Type B pancreatic cell (in vitro differentiated cells): ENCODE measurements at places on chromosomes 13 and 19. TPM values are rescaled to one million over a fixed set of nuclear protein-coding genes. Genes with fewer than 3 reads are reported as not detected.

Gene ACTL9
- total RNA-seq = not detected in 2 replicates

Gene SERPINE3
- total RNA-seq = 0.12 and 0.36 TPM in 2 replicates

Gene MEIS3
- total RNA-seq = 29.2 and 43.2 TPM in 2 replicates

Gene CABP5
- not detected in 2 replicates for total RNA-seq

Gene GPR12
- total RNA-seq = 0.12 and 0.14 TPM in 2 replicates

Gene ZSCAN4
- not detected in 2 replicates for total RNA-seq

- no peak for DNase-seq
- H3K4me3 ChIP-seq = no peak overlapping the region
- H3K27me3 ChIP-seq = no peaks in the 10 kb centered on the region
- no peaks in the 10 kb centered on the region for H3K4me1 ChIP-seq
- no peaks in the 10 kb centered on the region for H3K36me3 ChIP-seq
These were observed 89.5 kb downstream of the SPRY2 start for GRCh38 chr13:80251403-80251802.

DNA sequence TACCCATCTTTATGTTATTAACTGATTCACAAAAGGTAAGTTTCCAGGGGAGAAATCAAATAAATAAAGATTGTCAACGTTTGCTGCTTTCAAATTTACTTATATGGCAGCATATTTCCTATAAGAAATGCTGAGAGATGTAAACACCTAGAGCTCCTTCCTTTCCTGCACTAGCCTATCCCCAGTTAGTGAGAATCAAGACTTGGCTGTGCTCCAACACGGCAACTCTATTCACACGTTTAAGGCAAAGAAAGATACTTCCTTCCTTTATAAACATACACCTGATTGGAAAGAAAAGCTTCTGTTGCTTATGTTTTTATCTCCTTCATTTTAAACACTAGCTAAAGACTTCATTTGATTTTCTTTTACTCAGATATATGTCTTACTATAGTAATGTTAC lies 107.0 kb downstream of the PCDH9 start:
- H3K4me1 ChIP-seq = peaks cover 4% of the 10 kb centered on the region
- no peaks in the 10 kb centered on the region for H3K27me3 ChIP-seq
- H3K4me3 ChIP-seq = no peak overlapping the region

DNA sequence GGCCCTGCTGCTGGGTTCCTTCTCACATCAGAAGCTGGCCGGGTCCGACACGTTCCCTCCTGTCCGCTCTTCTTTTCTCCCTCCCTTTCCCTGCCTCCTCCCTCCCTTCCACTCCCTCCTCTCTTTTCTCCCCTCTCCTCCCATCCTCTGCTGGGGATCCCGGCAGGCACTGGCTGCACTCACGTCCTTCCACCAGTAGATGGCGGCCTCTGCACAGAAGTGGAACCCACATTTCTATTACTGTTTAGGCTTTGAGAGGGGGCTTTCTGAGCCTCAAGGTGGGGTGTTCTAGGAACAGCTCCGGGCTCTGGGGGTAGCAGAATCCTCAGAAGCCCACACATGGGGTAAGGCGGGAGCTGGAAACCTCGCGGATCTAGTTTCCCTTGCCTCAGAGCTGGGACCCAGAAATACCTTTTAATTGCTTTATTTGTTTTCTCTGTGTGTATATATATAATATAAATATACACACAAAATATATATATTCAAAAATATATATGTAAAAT lies 294.2 kb downstream of the ZNF536 start:
- peaks cover 16% of the 10 kb centered on the region for H3K27me3 ChIP-seq
- H3K27ac ChIP-seq = peak overlapping the region; percentile 53
- peaks cover 43% of the 10 kb centered on the region for H3K4me1 ChIP-seq
- H3K4me3 ChIP-seq = no peak overlapping the region
- peak; percentile 77 for DNase-seq
- H3K36me3 ChIP-seq = no peaks in the 10 kb centered on the region

- peaks cover 14% of the 10 kb centered on the region for H3K27me3 ChIP-seq
- peak within 1 kb of the TSS; percentile 80 for H3K27ac ChIP-seq
- H3K4me3 ChIP-seq = peak within 1 kb of the TSS; percentile 96
These were observed at the start of gene CADM4 for GRCh38 chr19:43639519-43640423. Gene CADM4, minus strand, starts transcription at chr19:43639850. Its CDS starts 60 bp downstream, at chr19:43639790.

DNA sequence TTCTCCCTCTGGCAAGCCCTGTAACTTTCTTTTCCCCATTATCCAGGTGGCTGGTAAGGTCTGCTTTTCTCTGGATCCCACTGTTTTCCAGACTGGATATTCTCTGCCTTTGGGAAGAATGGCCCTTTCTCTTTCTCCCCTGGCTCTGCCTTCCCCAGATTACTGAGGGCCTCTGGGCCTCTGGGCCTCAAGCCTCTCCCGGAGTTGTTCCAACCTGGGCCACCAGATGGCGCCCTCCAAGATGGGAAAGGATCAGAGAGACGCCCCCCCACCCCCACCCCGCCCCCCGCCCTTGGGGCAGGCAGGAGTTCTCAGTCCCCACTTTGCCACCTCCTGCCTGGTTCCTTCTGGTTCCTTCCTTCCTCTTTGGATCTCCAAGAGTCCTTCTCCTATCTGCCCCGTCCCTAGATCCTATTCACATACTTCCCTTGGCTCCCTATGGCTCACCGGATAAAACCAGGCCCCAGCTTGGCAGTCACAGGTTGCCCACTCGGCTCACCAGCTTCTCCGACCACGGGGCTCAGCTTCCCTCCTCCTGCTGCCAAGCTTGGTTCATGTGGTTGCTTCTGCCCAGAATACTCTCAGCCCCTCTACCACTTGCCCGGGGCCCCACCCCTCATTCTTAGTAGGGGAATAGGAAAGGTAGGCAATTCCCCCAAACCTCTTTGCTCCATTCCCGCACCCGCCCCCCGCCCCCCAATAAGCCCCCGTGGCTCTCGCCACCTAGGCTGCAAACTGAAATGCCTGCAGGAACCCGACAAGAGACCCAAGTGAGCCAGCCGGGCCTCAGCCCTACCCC lies 13.1 kb downstream of the EPS8L1 start:
- peaks cover 42% of the 10 kb centered on the region for H3K27me3 ChIP-seq
- peaks cover 5% of the 10 kb centered on the region for H3K36me3 ChIP-seq
- peaks cover 22% of the 10 kb centered on the region for H3K4me1 ChIP-seq
- peak overlapping the region; percentile 88 for H3K4me3 ChIP-seq
- H3K27ac ChIP-seq = peak overlapping the region; percentile 87

DNA sequence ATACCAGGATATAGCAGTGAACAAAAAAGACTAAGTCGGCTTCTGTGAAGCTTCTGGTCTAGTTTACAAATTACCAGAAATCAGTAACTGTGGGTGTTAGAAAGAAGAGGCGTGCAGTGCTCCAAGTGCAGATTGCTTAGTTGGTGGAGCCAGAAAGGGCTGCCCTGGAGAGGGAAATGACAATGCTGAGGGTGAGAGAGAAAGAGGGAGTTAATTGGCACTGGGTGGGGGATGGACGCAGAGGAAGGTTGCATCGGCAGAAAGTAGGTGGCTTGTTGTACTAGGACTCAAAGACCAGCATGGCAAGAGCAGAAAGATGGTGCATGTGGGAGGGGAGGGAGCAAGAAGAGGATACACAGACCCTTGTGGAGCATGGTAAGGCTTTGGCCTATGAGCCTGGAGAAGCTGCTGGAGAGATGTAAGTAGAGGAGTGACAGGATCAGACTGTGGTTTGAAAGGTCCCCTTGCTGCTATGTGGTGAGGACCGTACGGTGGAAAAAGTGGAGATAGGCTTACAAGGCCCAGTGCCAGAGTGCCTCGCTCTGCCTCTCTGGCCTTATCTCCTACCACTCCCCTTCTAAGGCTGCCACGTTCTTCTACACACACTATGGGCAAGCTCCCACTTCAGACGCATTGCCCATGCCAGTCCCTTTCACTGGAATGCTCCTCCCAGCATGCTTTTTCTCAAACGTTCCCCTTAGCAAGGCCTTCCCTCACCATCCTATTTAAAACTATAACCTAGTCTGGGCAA lies 13.5 kb downstream of the SMG9 start:
- peak overlapping the region; percentile 53 for H3K27ac ChIP-seq
- no peak for DNase-seq
- H3K4me1 ChIP-seq = no peaks in the 10 kb centered on the region
- peaks cover 42% of the 10 kb centered on the region for H3K36me3 ChIP-seq
